MCF 10A (cell line): ENCODE measurements at places on chromosomes 13 and 19.

GRCh38 chr19:50550594-50550966, 17.7 kb downstream of the LRRC4B start:
- no peak for DNase-seq

- DNase-seq: no peak
Observed at GRCh38 chr13:47705185-47705584, 295.9 kb downstream of the SUCLA2 start.

DNA sequence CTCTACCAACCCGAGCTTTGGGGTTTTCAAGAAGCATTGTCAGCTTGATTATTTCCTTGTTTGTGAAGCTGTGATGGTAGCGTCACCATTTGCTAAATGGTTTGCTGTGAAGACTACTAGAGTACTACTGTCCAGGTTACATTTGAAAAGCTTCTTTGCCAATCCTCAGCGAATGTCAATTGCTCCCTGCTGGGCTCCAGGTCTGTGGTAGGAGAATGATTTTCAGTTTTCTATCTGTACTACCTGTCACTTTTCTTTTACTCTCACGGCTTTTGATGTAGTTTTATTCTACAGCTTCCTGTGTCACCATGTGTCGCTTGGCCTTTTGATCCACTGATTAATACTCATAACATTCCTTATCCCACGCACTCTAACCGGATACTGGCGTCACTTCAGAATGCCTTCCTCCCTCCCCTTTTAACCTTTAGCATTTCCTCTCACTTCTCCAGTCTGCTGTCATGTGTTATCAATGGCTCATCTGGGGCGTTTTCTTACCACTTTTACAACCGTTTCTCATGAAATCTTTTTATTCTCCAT, 7.5 kb upstream of the GPR183 start:
- no peak for DNase-seq

DNA sequence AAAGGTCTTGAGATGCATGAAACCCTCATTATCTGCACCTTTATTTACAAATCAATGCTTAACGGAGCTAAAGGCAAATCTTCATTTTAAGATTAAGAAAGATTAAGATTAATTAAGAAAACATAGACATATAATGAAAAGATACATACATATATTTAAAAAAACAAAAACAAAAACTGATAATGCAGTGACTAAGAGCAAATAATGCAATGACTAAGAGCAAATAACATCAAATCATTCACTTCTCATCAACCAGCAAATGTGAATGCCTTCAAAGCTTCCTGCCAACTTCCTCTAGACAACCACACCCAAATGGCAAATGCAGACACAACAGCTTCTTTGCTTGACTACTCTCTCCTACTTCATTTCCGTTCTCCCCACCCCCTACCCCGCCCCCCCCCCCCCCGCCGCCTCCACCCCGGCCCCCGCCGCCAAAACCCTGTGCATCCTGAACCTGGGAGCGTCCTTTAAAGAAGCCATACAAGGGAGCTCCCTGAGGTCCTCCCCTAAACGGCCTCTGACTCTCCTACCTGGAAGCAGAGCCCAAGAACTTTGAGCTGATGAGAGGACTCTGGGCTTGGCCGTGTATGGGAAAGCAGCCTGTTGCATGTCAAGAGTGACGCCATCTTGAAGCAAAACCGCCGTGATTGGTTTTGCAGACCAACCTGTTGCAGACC, 24.5 kb downstream of the TEX101 start:
- DNase-seq: peak; percentile 38

GRCh38 chr19:41945135-41945766, 13.9 kb downstream of the RABAC1 start:
- no peak for DNase-seq

- no peak for DNase-seq
Observed at GRCh38 chr19:35316560-35316959, 12.4 kb upstream of the CD22 start.

DNA sequence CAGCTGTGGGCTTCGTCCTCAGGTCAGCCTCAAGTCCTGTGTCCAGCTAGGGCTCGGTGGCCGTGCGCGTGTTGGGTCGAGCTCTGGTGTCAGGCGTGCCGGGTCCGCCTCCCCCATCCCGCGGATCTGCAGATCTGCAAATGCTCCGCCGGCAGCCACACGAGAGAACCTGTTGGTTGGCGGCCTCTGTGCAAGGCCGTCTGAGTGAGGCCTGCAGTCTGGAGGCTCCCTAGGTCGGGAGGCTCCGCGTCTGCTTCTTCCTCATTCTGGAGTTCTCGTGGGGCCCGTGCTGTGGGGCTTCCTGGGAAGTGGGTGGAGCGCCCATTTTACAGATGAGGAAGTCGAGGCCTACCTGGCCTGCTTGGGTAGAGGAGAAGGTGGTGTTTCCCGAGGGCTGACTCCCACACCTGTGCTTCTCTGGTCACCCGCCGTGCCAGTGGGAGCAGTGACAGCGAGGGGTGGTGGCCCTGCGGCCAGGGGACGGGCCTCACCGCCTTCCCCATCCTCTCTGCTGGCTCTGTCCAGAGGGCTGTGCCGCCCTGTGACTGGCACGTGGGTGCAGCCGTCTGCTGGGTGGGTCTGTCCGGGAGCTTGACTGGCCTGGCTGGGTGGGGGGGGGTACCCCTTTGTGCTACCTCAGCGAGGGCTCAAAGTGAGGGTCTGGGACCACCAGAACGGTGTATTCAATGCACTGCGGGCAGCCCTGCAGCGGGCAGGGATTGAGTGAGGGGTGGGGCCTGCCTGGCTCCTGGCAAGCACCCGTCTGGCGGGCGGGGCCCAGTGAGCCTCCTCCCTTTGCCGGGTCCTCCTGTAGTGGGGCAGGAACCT, 3.3 kb downstream of the CSNK1G2 start:
- no peak for DNase-seq

- DNase-seq: no peak
Observed at GRCh38 chr13:59963827-59964226, 199.9 kb downstream of the DIAPH3 start.

- no peak for DNase-seq
Observed at GRCh38 chr13:25598421-25598820, 226.6 kb downstream of the ATP8A2 start.

- no peak for DNase-seq
Observed at GRCh38 chr19:41112728-41113290, 1.4 kb upstream of the CYP2F1 start.

DNA sequence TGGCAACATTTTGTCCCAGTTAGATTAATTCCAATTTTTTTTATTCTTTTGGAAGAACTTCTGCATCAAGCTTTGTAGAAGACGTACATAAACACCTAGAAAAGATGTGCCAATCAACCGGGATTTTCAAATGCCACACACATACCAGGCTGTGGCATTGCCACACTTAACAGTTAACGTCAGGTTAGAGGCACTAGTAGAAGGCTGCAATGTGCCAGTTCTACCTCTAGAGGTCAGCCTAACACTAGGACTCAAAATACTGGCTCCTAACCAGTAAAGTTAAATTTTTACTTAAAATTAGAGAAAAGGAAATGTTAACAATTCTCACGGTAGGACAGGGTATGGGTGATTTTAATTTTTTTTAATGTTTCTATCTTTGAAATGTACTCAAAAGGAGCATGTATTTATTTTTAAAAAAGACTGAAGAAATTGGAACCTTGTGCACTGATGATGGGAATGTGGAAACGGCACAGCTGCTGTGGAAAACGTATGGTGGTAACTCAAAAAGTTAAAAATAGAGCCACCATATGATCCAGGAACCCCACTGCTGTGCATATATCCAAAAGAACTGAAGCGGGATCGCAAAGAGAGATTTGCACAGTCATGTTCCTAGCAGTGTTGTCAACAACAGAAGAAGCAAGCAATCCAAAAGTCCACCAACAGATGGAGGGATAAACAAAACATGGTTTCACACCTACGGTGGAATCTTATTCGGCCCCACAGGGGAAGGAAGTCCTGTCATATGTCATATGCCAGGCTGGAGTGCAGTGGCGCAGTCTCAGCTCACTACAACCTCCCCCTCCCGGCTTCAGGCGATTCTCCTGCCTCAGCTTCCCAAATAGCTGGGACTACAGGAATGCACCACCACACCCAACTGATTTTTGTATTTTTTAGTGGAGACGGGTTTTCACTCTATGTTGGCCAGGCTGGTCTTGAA, 30.3 kb downstream of the CRYL1 start:
- DNase-seq: peak; percentile 77

GRCh38 chr13:91308299-91308698, 39.2 kb upstream of the MIR17HG start:
- DNase-seq: peak; percentile 24

GRCh38 chr19:1844513-1845124, 3.7 kb downstream of the REXO1 start:
- DNase-seq: no peak

- peak; percentile 65 for DNase-seq
Observed at GRCh38 chr19:8585894-8586750, 8.9 kb upstream of the MYO1F start.

GRCh38 chr19:38662537-38663155, 15.2 kb downstream of the ACTN4 start:
- DNase-seq: no peak

DNA sequence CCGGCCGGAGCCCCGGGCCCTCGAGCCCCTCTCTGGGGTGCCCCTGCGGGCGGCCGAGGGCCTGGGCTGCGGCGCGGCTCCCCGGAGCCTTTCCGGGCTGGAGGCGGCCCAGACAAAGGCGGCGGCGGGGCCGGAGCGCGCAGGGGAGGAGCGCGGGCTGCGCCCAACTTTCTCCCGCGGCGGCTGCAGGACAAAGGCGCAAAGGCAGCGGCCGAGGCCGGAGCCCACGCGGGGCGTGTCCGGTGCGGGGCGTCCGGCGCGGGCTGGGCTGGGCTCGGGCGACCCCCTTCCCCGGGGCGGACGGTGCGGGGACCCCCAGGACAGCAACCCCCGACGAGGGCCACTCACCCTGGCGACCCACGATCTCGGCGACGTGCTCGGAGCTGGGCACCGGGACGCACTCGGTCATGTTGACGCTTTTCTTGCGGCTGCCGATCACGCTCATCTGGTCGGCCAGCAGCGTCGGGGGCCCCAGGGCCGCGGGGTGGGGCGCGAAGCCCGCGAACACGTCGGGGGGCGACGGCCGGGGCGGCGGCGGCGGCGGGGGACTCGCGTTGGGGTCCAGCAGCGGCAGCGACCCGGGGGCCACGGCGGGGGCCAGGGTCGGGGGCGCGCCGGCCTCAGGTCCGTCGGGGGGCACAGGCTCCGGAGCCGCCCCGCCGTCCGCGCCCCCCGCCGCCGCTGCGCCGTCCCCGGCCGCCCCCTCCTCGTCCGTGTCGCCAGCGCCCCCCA, 843 bp downstream of the MEX3D start:
- DNase-seq: no peak

DNA sequence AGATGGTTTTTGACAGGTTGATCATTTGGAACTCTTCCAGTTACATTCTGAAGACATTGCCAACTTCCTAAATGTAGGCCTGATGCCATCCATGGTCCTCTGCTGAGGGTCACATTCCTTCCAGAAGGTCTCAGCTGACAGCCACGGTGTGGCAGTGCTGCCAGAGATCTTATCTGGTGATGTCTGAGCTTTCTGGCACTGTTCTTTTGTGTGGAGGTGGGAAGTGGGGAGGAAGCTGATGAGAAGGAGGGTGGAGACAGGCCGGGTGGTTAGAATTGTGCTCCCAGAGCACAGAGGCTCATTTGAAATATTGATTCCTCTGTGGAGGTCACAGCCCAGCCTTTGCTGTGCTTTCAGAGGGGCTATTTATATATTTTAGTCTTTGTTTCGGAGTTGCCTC, 16.1 kb upstream of the MTIF3 start:
- DNase-seq: no peak
